ENCODE measurements at places on chromosomes 7 and 10.

GRCh38 chr10:61632057-61632670 is 30.6 kb upstream of the CABCOCO1 start:
- DNase-seq: no peak

DNA sequence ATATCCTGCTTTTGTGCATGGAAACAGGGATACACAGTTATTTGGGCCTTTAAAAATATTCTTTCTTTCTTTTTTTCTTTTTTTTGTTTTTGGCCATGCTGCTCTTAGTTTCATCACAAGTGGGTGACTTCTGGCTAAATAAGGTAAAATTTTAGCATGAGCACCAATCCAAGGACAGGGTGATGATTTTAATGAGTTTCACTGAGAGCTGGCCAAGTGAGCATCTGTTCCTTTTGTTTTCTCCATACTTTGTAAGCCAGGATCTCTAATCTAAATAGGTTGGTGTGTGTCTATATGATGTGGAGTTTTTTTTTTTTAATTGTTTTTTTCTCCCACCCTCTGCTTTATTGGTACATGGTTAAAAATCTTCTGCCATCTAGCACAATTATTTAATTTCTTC is 106.8 kb downstream of the POLL start:
- DNase-seq: no peak

- DNase-seq: no peak
Observed at GRCh38 chr10:71266147-71266917, 52.7 kb upstream of the SLC29A3 start.

DNA sequence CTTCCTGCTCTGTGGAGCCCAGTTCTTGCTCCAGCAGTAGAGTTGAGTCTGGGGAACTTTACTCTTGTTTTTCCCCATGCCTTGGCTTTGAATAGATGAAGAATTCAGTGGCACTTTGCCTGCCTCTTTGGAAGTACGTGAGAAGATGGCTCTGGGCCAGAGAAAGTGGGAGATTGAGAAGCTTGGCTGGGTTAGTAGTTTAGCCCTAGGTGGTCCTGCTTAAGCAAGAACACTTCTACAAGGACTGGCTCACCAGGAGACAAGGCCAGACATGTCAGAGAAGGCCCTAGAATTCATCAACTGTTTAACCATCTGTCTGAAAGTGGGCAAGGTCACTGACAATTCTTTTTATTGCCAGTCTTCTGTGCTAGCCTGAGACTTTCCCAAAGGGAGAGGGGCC is 410.3 kb downstream of the TYW1 start:
- DNase-seq: no peak
